ENCODE measurements at places on chromosomes 3 and 15.

GRCh38 chr15:70323111-70323851 lies 225.6 kb upstream of the TLE3 start:
- peak; percentile 7 for DNase-seq

GRCh38 chr3:171121801-171122200 lies 95.3 kb upstream of the SLC2A2 start:
- no peak for DNase-seq

DNA sequence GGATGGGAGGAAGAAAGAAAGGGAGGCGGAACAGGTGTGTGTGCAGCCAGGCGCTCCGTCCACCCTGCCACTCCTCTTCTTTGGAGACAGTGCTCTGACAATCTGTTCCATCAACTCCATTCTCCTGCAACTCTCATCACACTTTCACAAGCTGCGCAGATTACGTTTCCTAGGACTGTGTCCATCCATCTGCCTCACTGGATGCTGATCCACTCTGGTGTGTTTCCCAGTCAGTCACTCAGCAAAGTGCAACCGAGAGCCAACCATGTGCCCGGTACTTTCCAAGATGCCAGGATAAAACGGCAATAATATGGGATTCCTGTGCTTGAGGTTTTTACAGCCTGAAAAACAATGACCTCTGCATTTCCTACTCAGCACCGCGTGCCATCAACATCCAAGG lies 59.6 kb downstream of the SLC12A8 start:
- no peak for DNase-seq

GRCh38 chr15:72368325-72368724 lies 7.5 kb downstream of the HEXA start:
- DNase-seq, result peak; percentile 71

DNA sequence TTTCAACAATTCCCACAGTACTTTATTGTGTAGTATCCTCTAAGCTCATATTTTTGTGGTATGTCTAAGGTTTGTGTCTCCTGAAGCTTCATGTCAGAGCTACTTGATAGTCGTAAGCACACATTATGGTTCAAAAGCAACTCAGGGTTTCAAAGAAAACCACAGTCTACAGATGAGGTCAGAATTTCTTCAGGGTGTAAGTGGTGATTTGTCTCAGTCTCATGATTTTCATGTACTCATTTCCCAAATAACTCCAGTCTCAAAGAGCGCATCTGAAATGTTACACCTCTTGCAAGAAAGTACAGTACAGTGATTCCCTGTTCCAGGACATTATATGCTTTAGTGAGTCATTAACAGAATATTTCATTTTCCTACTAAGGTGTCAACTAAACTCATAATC lies 47.5 kb upstream of the SSR3 start:
- no peak for DNase-seq

- no peak for DNase-seq
Measured at GRCh38 chr3:69194431-69195165, 72.2 kb upstream of the LMOD3 start.

GRCh38 chr15:34722439-34722836 lies 32.4 kb downstream of the GJD2 start:
- DNase-seq, result no peak

GRCh38 chr3:4849739-4850138 lies 129.5 kb upstream of the BHLHE40 start:
- peak; percentile 27 for DNase-seq

DNA sequence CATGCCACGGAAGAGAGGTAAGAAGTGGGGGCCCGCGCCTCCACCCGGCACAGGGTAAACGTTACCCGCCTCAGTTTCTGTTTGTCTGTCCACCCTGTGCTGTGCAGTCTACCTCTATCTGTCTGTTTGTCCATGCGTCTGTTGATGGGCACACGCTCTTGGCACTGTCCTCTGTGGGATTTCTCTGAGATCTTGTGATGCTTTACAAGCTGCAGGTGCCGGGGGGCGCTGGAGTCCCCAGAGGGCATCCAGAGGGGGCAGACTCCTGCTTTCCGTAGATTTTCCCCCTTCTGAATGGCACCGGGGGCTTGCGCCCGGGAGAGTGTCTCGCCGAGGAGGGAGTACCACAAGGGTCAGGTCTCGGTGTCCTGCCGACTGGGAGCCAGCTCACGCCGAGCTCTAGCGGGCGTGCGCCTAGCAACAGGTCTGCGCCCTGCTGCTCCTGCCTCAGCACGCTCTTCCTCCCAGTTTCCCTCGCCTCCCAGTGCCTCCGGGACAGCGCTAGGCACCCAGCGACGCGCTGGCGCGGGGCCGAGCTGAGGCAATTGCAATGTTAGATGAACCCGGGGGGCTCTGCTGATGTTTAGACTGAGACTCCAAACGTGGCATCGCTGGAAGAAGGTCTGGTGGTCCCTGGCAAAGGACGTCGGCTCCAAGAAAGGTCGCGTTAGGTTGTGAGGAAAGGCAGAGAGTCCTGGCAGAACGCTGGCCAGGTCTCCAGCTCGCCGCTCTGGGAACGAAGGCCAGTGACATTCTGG lies 667 bp downstream of the CEMIP start:
- no peak for DNase-seq

DNA sequence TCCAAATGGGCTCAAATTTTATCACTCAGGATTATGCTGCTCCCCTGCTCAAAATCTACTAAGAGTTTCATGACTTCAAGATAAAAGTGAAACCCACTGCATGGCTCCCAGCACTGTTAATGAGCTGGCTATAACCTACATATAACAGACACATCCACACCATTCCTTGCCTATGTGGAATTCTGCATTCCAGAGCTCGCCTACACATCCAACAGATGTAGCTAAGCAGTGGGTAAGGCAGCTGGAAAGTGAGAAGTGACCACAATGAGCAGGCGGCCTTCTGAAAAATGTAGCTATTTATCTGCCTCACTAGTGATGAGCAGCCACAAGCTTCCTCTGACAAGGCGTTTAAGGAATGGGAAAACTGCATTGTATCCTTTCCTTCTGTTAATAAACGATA lies 92.0 kb upstream of the TRIM42 start:
- DNase-seq, result no peak

GRCh38 chr3:114450008-114450596 lies 156.3 kb downstream of the TIGIT start:
- no peak for DNase-seq

DNA sequence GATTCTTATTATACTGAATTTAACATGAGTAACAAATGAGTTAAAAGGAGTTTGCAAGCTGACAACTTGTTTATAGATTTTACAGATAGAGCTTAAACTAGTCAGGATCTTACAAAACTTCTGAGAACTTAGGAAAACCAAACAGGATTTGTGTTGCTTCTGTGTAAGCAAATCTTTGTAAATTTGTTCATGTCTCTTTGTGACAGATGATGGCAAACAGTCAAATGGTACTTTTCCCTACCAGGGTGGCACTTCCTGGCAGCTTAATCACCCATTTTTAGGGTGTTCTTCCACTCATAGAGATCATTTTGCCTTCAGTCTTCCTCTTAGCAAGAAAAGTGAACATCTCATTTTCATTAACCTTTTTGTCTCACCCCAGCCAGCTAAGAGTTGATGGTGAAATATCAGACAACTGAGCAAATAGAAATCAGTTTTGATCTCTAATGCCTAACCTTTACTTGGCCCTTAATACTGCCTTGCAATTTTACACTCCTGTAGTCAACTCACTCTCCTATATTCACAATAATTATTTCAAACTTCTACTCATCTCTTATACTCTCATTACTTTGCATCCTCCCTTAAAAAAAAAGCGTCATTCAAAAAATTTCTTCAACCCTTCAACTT lies 23.7 kb upstream of the NECTIN3 start:
- no peak for DNase-seq
